ENCODE measurements at places on chromosomes 12 and 14.

GRCh38 chr14:31660728-31661127 lies 99.5 kb downstream of the NUBPL start:
- DNase-seq: no peak

GRCh38 chr14:104436741-104437701 lies 142.5 kb upstream of the C14orf180 start:
- DNase-seq: no peak

DNA sequence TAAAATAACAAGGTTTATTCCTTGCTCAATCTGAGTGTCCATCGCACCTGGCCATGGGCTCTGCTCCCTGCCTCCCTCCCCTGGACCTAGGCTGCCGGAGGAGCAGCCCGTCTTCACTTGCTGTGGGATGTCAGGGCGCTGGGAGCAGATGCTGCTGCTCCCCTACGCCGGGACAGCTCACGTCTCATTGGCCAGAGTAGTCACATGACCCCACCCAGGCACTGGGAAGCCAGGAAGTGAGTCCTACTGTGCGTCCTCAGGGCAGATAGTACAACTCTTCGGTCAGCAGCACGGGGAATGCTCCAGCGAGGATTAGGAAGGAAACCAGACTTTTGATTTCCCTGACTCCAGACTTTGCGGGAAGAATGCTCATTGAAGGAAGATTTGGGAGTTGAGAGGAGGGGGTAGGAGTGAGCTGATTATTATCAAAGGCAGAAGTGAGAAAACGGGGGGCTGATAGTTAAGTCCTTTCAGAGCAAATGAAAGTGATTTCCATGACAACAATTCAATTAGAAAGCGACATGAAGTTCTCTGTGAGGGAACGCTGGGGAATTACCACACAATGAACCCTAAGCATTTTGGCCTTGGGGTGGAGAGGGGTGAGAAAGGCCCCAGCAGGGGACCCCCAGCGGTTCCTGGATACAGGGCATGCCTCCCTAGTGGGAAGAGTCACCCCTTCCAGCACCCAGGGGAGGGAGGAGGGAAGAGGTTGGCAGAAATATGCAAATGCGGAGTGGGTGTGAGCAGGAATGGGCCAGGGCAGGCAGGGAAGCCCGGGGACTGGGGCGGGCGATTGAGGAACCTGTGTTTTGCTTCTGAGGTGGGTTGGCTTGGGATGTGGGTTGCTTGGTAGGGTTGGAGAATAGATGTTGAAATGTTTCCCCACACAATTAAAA lies 215.5 kb downstream of the AACS start:
- no peak for DNase-seq

GRCh38 chr12:10941916-10942607 lies 3.0 kb upstream of the TAS2R14 start:
- no peak for DNase-seq

GRCh38 chr12:53485955-53486735 lies 13.1 kb downstream of the MAP3K12 start:
- DNase-seq: no peak

GRCh38 chr14:23056956-23057756 lies at the start of gene CDH24:
Gene CDH24 (minus strand): TSS chr14:23057520. CDS start chr14:23055733, 1,787 bp downstream.
- DNase-seq: peak; percentile 71

- no peak for DNase-seq
These were observed 33.4 kb downstream of the ANO4 start for GRCh38 chr12:100827901-100828520.

- DNase-seq: no peak
These were observed 59.9 kb downstream of the USP15 start for GRCh38 chr12:62320054-62320453.

- DNase-seq: no peak
These were observed 13.7 kb upstream of the RPS6KL1 start for GRCh38 chr14:74936731-74937130.
